ENCODE measurements at places on chromosomes 16 and 17.

DNA sequence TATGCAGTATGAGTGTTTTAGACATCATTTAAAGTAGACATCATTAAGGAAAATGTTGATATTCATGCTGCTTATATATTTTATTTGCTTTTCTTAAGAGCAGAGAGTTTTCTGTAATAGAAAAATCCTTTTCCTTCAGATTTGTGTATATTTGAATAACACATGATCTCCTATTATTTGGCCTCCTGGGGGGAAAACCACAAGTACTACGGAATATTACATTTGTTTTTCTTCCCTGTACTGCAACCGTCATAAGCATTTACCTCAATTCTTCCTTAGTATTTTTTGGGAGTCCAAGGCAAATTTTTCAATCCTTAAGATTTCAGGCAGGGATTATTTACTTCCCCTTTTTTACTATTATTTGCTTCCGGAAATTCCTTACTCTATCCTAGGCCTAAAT is 6.0 kb downstream of the RSPRY1 start:
- DNase-seq, result no peak

GRCh38 chr17:56545106-56545505 is 48.4 kb upstream of the NOG start:
- no peak for DNase-seq

- DNase-seq, result no peak
Measured at GRCh38 chr16:185213-185612, 5.0 kb downstream of the HBQ1 start.

DNA sequence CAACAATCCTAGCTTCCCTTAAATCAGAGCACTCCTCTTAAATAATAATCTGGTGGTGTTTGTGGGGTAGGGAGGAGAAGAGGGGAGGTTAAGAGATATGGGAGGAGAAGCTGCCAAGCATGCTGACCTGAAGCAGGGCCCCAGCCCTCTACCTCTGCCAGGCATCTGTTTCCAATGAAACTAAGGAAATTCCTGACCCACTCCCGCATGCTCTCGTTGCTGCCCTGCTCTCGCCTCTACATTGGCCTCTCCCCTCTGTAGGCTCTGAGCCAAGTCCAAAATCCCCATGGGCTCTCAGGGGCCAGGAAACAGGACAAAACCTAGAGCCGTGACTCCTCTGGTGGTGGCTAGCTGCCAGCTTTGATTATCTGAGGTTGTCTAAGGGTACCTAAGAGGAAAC is 559.5 kb upstream of the CDH11 start:
- no peak for DNase-seq

DNA sequence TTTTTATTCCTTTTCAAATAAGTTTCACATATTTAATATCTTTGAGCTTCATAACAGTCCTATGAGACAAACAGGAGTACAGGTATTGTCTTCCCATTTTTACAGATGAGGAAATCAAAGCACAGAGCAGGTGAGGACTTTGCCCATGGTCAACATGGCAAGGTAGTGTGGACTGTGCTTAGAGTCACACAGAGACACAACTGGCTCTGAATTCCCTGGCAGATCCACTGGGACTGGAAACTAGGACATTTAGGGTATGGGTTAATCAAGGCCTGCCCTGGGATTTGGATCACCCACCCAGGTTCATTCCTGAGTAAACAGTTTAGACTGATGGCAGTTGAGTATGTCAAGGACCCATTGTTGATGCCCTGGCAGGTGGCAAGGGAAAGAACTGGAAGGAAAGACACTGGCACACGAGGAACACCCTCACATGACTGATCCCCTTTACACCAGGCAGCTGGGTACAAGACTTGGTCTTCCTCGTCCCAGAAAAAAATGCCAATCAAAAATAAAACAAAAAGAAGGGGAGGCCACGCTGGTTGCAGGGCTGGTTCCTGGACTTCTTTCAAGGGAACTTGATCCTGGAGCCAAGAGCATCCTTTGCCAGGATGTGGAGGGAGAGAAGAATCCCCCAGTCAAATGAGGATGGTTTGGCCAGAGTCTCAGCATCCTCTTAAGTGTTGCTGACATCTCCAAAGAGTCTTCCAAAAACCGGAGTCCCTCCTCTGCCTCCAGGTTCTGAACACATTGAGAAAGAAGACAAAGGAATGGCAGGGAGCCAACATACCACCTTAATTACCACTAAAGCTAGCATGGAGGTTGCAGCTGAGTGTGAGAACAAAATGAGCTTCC is 34.9 kb downstream of the CHD9 start:
- DNase-seq, result no peak

GRCh38 chr17:43398724-43399595 is at the start of gene ARL4D:
Gene ARL4D, plus strand, starts transcription at chr17:43398993. Its CDS starts 740 bp downstream, at chr17:43399733.
- no peak for DNase-seq

DNA sequence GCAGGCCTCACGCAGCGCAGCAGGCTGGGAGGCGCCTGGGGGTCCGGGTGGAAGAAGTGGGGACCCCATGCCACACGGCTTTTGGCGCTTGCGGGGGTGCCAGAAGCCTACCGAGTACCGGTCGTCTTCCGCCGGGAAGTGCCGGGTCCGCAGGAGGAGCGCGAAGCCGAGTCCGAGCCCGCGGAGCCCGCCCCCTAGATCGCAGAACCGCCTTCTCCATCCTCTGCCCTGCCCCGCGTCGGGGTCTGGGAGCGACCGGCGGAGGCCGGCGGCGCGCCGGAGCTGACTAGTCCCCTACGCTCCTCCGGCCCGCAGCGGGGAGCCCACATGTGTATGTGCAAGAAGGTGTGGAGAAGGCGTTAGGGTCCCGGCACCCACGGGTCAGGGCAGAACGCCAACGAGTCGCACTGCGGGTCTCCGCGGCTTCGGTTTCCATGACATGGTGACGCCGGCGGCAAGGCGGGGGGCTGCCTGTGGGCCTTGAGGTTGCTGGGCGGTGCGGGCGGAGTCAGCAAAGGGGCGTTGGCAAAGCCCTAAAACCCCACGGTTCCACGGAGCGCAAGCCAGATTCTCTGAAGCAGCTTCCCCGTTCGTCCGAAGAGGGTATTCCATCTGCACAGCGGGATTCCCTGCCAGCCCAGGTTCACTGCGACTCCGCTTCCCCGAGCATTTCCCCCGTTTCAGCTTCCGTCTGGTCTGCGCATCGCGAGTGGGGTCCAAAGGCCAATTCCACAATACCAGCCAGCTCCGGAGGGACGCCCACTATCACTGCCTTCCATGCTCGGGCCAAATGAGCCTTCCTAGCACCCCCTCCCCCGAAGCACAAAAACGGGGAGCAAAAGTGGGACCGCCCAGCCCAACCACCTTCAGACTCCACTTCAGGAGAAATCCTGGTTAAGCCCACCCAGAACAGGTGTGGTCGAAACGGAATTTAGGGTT is 2.3 kb upstream of the LHX1 start:
- DNase-seq, result no peak

- no peak for DNase-seq
Measured at GRCh38 chr17:34408439-34408838, 45.4 kb upstream of the CCL1 start.

DNA sequence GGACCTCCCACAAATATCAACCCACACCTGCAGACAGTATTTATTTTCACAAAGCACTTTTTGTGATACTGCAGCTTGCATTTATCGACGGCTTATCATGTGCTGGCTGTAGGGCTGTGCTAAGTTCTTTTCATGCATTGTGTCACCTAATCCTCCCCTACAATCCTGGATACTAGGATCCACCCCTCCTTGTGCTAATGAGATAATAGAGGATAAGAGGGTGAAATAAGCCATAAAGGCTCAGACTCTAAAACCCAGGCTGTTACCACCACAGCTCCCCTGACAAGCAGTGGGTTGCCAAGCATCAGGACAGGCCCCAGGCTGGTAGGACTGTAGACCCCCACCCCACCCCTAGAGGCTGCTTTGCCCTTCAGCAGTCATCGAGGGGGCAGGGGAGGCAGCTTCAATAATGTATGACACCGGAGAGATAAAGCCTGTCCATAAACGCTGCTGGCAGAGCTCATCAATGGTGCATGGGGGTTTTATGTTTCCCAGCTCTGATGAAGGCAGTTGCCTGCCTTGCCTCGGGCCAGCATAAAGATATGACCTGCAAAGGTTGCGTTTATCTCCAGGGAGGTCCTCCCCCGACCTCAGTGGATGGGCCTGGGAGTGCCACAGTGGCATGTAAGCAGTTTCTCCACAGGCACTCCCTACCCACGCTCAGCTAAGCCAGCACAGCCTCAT is 73.9 kb upstream of the C16orf82 start:
- no peak for DNase-seq

DNA sequence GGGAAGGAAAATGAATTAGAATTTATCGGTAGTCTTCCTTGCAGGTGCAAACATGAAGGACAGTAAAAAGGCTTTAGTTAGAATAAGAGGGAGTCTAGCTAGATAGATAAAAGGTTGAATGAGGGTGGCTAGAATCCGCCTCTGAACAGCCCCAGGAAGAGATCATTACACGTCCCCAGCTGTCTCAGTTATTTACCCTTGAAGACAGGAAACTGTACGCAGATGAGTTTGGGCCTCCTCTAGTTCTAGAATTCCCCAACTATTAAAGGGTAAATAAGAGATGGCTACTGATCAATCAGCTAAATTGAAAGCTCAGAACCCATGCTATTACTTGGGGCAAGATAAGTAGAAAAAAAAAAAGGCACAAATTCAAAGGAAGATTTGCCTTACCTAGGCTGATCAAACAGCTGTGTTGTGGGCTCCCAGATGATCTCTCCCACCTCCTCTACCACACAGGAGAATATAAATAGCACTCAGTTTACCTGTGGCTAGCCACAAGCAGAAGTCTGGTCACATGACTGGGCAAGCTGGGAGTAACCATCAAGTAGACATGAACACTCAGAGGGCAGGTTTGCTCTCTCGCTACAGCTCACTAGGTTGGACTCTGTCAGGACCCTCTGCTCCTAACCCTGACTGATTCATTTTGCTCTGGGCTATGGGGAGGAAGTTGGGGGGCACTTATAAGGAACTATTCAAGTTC is 17.0 kb downstream of the FAM117A start:
- DNase-seq, result no peak

DNA sequence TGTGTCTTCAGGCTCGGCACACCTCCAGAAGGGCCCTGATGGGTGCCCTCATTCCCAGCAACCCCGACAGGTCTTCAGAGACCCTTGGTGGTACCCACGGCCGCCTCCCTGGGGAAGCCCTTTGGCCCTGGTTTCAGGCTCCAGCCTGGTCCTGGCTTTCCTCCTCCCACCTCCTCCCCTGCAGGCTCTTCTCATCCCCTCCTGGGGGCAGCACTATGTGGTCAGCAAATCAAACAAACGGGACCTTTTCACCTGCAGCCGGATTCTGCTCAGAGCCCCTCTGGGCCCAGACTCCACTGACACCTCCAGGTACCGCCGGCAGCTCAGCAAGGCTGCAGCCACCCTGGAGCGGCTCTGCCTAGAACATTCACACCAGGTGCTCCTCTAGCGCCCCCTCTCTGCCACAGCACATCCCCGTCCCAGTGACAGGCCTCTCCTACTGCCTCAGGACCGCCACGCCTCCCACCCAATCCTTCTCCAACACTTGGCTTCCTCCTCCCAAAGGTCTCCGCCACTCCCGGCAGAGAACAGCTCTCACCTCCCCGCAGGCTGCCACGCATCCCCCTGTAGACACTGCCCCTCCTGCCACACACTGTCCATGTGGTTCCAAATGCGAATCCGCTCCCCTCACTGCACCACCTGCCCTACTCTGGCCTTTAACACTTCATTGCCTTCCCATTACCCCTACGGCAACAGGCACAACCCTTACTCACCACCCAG is 12.0 kb downstream of the CORO7 start:
- no peak for DNase-seq

- DNase-seq, result no peak
Measured at GRCh38 chr16:82954224-82954929, 327.6 kb downstream of the CDH13 start.

DNA sequence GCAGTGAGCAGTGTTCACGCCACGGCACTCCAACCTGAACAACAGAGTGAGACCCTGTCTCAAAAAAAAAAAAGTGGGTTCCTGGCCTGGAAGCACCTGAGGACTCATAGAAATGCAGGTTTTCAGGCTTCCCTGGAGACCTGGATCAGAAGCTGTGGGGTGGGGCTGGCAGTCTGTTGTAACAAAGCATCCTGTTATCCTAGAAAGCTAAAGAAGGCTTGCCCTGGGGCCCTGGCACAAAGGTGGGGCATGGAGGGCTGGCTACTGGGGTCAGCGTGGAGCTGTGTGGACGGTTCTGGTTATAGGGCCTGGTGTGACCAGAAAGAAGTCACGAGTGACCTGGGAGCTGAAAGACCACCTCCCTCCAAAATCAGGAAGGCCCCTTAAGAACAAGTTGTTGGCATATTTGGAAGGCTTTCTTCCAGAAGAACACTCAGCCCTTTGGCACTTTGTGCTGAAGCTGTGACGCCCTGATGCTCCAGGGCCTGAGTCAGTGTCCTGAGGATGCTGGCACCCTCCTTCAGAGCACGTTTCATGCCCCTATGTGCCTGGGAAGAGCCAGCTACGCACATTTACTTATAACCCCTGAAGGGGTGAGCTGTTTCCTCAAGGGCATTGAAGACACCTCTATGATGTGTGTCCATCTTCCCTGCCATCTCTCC is 6.2 kb downstream of the CRISPLD2 start:
- no peak for DNase-seq

DNA sequence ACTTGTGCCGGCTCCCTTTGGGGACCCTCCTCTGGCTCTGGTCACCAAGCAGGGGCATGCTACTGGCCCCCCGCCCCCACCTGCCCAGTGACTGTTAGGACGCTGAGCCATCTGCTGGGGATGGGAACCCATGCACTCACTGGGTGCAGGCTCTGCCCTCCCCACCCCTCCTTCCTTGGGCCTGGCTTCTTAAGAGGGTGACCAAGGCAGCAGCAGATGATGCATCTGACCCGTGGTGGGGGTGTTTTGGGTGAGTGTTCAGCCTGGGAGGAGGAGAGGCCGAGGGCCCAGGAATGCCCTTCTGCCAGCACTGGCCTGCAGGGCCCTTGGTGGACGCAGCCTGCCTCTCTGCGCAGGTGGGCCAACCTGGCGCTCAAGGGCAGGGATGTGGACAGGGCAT is 19.2 kb upstream of the MTSS2 start:
- no peak for DNase-seq

- DNase-seq, result no peak
Measured at GRCh38 chr17:82416264-82416663, 1.9 kb upstream of the HEXD start.

GRCh38 chr16:53816211-53816836 is 112.4 kb downstream of the FTO start:
- DNase-seq, result no peak

DNA sequence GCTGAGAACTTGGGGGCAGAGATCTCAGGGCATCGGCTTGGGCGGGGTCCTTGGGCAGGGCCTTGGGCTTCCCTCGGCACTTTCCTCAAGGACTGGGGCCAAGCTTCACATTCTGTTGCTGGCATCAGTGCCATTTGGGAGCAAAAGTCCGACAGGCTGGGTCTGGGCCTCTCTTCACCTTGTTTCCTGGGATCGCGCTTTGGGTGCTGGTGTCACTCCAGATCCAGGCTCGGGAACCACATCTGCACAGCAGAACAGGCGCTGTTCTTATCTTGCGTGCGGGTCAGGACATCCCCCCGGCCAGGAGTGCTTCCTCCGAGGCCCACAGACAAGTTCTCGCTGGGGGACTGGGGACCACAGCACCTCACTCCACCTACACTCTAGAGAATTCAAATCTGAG is 31.1 kb upstream of the CDH15 start:
- no peak for DNase-seq
